ENCODE measurements at places on chromosomes 1 and 21.

DNA sequence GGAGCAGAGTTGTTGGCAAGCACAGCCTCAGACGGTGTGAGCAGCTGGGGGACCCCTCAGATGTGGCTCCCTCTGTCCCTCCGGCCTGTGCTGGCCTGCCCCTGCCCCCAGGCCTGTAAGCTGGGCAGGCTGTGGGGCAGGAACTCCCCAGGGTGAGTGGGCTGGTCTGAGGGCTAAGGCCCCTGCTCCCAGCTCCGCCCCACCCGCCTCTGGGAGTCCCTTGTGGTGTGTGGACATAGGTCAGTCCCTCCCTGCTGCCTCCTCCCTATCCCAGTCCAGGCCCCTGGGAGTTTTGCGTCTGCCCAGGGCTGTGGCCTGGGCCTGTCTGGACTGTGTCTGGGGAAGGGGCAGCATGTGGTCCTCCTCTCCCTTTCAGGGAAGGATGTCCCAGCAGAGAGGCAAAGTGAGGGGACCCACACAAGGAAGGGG lies 3.6 kb upstream of the VWA1 start:
- DNase-seq: no peak

GRCh38 chr1:92123868-92124267 lies 43.7 kb downstream of the BTBD8 start:
- DNase-seq: no peak

DNA sequence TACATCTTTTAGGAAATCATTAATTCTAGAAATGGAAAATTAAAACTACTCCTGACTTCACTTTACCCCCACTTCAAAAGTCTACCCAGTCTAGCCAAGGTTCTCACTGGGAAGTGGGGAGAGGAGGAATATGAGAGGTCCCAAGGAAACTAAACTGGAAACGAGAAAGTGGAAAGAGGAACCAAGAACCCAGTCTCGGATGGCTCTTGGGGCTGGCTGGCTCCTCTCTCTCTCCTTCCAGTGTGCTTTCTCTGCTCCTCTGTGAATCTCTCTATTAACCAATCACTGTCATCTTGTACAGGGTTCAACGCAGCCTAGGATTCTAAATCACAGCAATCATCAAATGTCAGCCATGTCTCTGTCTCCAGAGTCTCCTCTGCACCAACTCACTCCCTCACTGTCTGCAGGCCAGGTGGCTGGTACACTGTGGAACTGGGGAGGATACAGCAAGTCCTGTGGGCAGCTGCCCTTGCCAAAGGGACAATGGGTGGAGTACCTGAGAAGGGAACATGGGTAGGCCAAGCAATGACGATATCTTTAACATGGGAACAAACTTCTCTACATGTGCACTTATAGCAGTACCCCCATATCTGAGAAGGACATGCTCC lies 33.7 kb downstream of the GNB1 start:
- no peak for DNase-seq

DNA sequence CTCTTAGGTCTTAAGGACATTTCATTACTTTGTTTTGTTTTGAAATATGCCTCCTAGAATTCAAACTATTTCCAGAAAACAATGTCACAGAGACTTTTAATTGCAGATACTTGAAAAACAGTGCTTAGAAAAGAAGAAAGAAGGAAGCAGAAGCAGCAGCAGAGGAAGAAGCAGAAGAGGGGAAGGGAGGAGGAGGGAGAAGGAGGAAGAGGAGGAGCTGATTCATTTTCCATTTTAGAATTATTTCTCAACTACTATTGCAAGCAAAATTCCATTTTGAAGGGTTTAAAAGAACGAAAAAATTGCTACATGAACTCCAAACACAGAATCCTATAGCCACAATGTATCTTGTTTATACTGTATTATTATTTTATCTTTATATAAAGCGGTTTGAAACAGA lies 13.9 kb downstream of the RC3H1 start:
- no peak for DNase-seq

- DNase-seq: peak; percentile 16
Measured at GRCh38 chr1:86380257-86380861, 15.8 kb downstream of the ODF2L start.

GRCh38 chr1:167671727-167672511 lies 41.9 kb downstream of the RCSD1 start:
- DNase-seq: no peak

GRCh38 chr1:174769961-174770549 lies 229.7 kb upstream of the CACYBP start:
- DNase-seq: peak; percentile 13

DNA sequence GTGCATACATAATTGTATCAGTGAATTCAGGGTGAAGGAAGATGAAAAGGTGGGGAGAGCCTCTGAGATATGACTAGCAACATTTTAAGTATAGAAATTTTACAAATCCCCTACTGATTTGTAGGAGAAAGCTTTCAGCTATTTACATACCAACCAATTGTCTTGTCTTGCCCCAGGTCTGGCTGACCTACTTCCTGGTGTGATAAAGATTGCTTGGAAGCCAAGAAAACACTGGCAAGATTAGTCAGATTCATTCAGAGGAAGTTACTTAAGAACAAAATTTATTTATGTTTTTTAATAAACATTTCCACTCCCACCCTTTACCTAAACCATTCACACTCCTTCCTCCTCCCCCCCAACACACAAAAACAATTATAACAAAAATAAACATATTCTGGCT lies 17.5 kb downstream of the PTGS2 start:
- DNase-seq: no peak

DNA sequence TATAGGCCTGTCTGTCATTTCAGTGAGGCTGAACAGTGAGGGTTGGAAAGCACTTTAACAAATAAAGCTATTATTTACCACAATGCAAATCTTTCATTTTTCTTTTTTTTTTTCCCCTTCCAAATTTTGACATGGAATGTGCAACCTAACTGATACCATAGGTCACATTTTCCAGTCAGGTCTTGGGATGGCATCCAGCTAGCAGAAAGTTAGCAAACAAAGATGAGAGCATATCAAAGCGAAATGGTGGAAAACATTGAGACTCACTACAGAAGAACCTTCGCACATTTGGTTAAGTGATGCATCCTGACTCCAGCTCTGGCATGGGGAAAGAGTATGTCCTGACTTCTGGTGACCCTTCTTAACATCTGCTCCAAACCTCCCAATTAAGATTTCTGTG lies 105.1 kb upstream of the L1TD1 start:
- DNase-seq: no peak

DNA sequence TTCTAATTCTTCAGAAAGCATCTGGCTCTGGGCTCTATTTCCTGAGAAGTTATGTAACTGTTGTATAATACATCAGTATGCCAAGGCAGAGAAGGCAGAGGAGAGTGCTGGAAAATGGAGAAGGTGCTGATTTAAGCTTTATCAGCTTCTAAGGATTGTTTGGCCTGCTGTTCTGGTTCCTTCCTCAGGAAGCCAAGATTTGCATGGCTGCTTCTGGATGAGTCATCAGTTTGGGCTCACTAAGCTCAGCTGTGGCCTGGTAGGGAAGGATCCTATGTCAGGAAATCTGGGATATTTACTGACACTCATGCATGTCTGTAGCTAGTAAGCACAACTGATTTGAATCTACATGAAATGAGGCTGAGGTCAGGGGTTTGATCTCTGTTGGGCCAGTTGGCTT lies 73.2 kb upstream of the ADGRL4 start:
- DNase-seq: peak; percentile 16

DNA sequence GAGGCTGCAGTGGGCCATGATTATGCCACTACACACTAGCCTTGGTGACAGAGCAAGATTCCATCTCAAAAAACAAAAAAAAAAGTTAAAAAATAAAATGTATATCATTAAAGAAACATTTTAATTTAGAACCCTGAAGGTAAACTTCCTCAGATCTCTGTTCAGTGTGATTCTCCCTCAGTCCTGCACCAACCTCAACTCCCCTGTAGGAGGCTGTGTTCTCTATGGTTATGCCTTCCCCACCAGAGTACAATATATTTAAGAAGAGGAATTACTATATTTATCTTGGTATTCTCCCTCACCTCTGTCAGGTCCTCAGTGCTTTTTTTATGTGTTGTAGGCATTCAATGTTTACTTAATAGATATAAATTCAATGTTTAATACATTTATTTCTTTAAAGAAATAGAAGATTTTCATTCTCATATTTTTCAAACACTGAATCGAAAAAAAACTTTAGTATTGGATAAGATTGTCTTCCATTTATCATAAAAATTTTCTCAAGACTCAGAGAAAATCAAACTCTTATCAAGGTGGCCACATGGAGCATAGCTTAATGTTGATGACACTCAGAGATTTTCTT lies 4.8 kb upstream of the LRRC8B start:
- DNase-seq: no peak

- DNase-seq: no peak
Measured at GRCh38 chr1:204232526-204232925, 18.7 kb upstream of the GOLT1A start.

DNA sequence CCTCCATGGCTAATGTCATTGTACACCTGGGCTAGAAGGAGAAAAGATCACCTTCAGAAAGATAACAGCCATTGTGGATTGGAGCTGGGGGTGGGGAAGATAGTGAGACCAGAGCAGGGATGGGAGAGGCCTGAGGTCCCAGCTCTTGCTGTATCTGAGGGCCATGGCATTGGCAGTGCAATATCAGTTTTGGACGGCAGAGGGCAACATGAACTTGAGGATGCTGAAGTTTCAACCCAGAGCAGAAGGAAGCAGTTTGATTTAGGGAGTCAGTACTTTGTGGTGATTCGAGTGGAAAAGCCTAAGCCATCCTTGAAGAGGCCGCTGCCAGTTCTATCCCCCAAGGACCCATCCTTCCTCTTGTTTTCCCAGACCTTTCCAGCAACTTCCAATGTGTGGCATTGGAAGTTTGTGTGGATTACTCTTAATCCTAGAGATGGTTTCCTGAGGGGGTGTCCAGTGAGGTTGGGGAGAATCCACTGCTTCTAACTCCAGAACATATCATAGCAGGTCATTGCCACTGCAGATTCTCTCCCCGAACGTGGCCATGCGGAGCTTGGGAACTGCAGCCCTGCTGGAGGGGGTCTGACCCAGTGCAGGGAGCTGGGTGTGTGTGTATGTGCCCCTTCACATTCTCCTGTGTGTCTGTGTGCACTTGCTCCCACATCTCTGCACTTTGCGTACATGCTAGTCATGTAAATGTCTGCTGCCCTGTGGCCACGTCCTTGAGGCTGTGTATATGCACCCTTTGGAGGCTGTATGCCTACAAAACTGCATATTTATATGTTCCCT lies 24.1 kb downstream of the SLC26A9 start:
- DNase-seq: peak; percentile 84

- no peak for DNase-seq
Measured at GRCh38 chr1:208231881-208232661, 12.1 kb downstream of the PLXNA2 start.

DNA sequence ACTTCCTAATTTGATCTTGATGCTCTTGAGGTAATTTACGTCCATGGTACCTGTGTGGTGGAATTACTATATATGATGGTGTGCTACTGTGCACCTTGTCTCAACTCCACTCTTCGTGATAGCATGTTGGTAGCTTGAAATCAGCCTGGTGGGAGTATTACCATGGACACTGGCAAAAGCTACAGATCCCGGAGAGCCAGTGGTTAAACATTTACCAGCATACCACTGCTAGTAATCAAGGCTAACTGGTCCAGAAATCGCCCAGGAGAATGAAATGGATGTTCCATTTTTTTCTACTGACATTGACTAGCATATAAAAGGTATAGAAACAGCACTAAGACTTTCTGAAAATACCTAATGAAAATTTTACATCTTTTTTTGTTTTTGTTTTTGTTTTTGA lies 30.6 kb downstream of the ELK4 start:
- DNase-seq: no peak

DNA sequence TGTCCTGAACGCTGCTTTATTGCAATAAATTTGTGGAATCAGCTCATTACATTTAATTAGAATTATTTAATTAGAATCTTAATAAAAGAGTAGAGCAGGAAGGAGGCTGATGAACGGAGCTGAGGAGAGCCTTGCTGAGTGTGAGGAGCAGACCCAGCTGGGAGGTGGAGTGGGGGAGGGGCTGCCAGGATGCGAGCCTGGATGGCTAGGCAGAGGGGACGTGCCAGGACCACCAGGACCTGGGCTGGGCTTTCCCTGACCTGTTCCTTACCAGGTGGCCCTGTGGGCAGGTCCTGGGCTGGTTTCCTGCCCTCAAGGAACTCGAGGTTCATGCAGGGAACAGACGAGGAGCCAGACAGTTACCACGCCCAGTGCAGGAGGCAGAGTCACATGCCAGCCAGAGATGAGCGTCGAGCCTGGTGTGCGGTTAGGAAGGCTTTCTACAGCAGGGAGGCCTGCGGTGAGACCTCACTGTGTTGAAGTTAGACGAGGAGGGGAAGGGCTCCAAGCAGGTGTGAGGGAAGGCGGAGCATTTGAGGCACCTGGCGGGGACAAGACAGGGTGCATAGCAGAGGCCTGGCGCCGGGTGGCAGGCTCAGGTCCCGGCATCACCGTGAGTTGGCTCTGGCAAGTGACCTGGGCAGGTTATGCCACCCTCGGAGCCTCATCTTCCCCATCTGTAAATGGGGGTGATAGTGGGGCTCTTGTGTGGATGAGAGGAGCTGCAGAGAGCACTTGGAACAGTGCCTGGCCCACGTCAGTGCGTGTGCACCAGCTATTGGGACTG lies 33.9 kb downstream of the LDLRAP1 start:
- no peak for DNase-seq

DNA sequence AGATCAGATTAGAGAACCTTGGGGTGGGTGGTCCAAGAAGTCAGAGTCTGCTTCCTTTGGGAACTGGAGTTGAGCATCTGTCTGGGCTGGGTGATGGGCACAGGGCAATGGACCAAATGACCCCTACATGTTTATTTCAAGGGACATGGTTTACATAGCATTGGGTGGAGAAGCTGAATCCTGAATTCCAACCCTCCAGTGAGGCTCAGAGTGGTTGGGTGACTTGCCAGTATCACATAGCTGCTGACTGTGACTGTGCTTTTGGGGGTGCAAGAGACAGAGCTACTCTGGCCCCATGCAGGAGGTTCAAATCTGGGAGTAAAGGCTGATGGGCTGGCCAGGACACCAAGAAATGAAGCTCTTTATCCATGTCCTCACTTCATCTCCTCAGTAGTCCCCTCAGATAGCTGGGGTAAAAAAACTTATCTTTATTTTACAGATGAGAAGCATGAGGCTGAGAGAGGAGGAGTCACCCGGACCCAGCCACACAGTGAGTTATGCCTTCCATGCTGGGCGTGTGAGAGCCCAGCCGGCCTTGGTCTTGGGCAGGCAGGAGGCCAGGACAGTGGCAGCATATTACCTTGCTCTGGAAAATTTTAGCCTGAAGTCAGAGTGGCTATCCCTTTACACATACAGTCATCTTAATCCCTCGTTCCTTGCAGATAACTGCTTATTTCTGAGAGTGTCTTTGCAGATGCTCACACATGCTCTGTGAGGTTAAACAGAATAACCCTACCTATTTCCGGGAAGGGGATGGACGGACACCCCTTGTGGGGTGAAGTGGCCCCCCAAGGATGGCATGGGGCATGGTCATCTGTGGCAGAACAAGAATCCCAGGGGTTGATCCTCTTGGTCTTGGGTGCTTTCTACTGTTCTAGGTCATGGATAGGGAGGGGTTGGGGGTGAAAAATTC lies 2.8 kb upstream of the SERINC2 start:
- DNase-seq: no peak

- DNase-seq: no peak
Measured at GRCh38 chr1:169630006-169630405, at the start of gene SELP. Gene SELP (minus strand): TSS chr1:169630124. CDS start chr1:169630074, 50 bp downstream.

Data from iPS DF 6.9 (cell line).